Lung (tissue), 17 donors: ENCODE measurements at places on chromosomes 12 and 14. TPM values are rescaled to one million over a fixed set of nuclear protein-coding genes. Genes with fewer than 3 reads are reported as not detected.

Gene KCNH5
- total RNA-seq = 0.03 TPM

Gene KRT74
- not detected for total RNA-seq

Gene TAS2R14
- 3.0 TPM for total RNA-seq

Gene TAS2R9
- not detected for total RNA-seq

Gene A2M
- 2,674 TPM for total RNA-seq

Gene FOXN4
- 0.25 TPM for total RNA-seq

Gene TGM1
- 8.8 TPM for total RNA-seq

Gene MMAB
- 23.8 TPM for total RNA-seq

Gene KRT85
- not detected for total RNA-seq

Gene OR5AU1
- total RNA-seq = not detected

Gene ARHGDIB
- total RNA-seq = 66.5 TPM

Gene FGF6
- total RNA-seq = not detected

Gene RAB5B
- 118 TPM for total RNA-seq

Gene PMEL
- 0.43 TPM for total RNA-seq

- no peak for DNase-seq
Measured at GRCh38 chr14:94115631-94116030, 5.1 kb downstream of the IFI27 start.

DNA sequence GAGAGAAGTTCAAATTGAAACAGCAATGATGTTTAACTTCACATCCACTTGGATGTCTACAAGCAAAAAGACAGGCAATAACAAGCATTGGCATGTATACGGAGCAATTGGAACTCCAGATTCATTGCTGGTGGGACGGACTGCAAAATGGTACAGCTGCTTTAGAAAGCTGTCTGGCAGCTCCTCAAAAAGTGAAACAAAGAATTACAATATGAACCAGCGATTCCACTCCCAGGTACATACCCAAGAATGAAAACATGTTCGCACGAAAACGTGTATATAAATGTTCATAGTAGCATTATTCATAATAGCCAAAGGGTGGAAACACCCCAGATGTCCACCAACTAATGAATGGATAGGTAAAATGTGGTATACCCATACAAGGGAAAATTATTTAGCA, 125.7 kb downstream of the HMGA2 start:
- no peak for DNase-seq

DNA sequence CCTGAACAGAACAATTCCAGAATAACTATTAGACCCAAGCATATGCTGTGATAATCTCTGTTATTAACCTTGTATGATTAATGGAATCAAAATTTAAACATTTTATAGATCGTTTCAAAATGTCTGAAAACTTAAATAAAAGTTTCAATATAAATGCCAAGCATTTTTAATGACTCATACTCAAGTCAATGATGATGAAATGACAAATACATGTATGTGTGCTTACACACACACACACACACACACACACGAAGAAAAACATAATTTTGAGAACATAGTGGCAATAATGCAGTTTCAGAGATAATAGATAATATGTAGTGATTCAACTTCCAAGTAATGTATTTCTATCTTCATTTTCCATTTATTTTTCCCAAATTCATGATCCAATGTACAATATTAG, 384.9 kb upstream of the FOXG1 start:
- DNase-seq = no peak

DNA sequence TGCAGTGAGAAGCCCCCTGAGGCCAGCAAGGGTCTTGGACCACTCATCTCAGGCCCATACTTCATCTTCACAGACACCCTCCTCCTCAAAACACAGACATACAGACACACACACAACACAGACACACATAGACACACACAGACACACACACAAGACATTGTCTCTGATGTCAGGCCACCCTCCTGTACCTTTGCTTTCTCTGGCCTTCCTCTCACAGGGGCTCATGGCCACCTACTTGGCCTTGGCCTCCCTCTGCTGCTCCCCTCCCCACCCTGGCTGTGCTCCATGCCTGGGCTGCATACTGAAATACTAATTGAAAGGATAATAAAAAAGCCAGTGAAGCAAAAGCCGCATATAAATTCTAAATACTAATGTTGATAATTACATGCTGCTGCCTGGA, 1.6 kb upstream of the SYNDIG1L start:
- no peak for DNase-seq

DNA sequence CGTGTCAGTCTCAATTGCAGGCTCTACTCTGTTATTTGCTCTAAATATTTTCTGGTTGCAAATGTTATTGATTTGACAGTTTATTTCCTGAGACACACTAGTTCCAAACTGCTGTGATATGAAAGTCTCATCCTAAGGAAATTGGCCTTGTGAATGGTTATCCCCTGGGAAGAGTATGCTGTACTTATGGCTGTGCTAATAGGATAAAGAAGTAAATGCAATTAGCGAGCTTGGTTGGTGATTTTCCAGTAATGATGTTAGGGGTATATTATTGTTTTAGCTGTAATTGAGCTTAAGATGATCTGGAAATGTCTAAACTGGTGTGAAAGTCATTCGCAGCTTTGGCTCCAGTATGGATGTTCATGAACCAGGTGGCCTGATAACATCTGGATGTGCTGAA, 197.9 kb downstream of the SUDS3 start:
- no peak for DNase-seq

DNA sequence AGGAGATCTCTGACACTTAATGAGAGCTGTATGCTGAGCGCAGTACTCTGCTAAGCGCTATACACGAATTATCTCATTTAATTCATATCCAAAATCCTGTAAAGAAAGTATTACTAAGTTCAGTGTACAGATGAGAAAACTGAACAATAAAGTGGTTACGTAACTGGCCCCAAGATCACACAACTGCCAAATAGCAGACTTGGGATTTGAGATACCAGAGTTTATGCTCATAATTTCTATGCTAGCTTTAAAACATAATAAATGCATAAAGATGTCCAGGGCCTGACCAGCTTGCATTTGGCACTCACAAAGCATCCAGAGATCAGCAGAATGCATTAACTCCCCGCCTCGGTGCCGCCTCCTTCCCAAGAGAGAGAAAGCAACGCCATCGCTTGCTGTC, 83.2 kb upstream of the PWP1 start:
- DNase-seq = no peak

GRCh38 chr14:56998728-56999127, 188.4 kb upstream of the OTX2 start:
- no peak for DNase-seq

DNA sequence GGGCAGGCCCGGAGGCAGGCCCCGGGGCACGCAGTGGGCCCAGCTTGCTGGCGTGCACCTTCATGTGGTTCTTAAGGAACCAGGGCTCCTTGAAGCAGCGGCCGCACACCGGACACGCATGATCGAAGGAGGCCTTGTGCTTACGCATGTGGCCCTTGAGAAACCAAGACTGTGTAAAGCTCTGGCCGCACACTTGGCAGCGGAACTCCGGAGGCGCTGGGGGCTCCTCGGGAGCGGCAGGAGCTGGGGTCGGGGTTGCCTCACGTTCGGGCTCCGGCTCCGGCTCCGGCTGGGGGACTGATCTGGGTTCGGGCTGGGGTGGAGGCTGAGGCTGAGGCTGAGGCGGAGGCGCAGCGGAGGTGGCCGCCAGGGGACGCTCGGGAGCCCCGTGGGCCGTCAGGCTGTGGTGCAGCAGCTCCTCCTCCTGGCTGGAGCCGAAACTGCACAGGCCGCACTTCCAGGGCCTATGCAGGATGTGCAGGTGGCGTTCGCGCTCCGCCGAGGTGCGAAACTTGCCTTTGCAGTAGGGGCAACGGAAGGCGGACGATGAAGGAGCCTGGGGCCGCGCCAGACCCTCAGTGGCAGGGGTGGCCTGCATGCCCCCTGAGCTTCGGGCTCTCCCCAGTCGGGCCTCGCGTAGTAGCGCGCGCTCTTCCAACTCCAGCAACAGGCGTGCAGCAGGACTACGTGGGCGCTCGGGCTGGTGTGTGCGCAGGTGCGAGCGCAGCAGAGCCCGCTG, 6.0 kb downstream of the ZNF219 start:
- DNase-seq = peak; percentile 84

DNA sequence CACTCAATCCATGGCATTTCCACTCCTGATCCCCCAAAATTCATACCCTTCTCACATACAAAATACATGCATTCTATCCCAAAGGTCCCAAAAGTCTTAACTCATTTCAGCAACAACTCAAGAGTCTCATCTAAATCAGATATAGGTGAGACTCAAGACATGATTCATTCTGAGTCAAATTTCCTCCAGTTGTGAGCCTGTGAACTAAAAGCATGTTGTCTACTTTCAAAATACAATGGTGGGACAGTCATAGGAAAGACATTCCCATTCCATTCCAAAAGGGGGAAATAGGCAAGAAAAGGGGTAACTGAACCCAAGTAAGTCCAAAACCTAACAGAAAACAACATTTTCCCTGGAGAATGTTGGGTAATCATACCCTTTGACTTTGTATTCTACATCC, 103.3 kb downstream of the C12orf75 start:
- DNase-seq = no peak

GRCh38 chr14:90995785-90996184, 64.7 kb downstream of the RPS6KA5 start:
- no peak for DNase-seq

- DNase-seq = no peak
Measured at GRCh38 chr14:90019824-90020523, 41.8 kb upstream of the KCNK13 start.

- peak; percentile 62 for DNase-seq
Measured at GRCh38 chr12:119229837-119230236, 51.1 kb downstream of the HSPB8 start.

DNA sequence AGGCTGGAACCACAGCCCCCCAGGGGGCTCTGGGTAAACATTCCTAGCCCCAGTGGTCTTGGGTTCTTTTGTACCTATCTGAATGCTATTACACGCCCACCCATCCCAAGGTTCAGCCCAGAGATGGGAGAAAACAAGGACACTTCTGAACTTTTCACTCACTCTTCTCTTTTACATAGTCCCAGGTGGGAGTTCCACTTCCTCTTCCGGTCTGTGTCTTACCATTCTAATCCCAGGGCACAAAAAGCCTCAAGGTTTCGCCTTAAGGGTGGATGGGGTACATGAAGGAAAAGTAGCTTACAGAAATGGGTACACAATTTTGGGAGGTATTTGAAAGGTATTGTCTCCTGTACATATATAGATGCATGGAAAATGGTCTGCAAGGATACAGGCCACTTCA, 79.0 kb downstream of the TMEM30B start:
- no peak for DNase-seq

GRCh38 chr12:132056320-132056719, 87.8 kb downstream of the DDX51 start:
- DNase-seq = no peak

DNA sequence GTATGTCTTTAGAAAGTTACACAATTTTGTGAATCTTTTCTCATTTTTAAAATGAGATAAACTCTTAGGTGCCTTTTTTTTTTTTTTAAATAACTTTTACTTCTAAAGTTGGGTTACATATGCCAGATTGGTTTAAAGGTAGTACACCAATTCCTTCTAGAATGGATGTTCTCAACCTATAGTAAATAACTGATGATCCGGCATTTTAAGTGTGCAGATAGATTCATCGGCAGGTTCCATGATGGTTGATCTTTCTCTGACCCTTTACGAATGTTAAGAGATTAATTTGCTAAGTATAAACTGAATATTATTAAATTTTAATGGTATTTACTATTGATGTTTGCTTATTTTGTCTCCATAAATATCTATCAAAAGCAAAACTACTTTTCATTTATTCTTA, 8.3 kb downstream of the AP5M1 start:
- DNase-seq = no peak

GRCh38 chr12:96886998-96887677, 19.9 kb upstream of the NEDD1 start:
- DNase-seq = peak; percentile 95

GRCh38 chr14:79656056-79656455, 555.2 kb downstream of the DIO2 start:
- DNase-seq = no peak

DNA sequence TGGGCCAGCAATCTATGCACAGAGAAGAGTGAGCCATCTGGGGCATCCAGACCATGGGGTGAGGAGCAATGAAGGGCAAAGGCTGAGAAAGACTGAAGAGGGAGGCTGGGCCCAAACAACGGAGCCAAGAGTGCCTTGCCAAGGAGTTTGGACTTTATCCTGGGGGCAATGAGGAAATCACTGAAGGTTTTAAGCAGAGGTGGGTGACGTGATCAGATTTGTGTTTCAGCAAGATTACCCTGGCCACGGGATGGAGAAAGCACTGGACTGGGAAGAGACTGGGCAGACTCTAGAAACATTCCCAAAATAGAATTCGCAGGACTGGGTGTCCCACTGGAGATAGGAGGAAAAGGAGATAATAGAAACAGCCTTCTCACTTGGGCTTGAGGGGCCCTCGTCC, 65.3 kb downstream of the DPF3 start:
- no peak for DNase-seq
